ENCODE measurements at places on chromosomes 5 and 9.

- DNase-seq: no peak
Observed at GRCh38 chr9:124621371-124622328, 114.5 kb upstream of the NR5A1 start.

DNA sequence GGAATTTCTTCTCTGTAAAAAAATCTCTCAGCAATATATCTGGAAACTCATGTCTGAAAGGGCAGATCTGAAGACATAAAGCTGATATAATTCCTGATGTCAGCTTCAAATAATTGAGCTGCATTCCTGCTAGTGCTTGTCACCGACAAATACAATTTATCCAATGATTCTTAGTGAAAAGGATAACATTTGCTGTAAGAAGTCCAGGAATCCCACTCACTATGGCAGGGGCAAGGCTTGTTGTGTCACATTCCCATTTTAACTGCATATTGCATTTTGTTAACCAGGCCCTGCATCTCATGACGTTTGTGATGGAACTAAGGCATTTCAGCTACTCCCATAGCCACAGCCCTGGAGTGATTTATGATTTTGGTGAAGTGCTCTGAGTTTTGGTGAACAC, 160.1 kb upstream of the DAB2 start:
- DNase-seq: no peak

GRCh38 chr9:133528876-133529241, 4.1 kb upstream of the MYMK start:
- DNase-seq: no peak

DNA sequence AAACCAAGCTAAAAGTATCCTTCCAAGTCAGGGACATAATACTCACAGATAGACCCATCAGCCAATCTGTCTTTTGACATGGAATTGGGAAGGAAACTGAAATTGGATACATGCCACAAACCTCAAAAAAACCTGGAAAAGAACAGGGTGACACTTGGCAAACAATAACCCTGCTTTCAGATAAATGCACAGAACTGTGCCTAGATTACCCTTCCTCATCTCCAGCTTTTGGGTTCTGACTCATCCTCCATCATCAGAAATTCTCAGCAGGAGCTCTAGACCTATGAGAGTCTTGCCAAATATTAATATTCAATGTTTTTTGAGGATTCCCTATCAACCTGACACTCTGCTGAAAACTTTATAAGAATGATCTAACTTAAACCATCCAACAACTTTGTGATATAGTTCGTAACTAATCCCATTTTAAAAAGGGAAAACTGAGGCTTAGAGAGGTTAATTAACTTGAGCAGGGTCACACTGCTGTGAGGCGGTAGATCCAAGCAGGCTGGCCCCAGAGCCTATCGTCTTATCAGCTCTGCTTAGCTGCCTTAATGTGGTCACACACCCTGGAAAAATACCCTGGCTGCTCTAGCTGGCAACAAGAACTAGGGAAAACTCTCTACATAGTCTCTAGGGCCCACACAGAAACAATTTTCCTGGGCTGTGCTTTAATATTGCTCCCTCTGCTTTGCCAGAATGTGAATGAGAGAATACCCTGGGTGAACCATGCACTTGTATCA, 157.0 kb upstream of the TRPC7 start:
- DNase-seq: no peak
